CD4-positive, CD25-positive, alpha-beta regulatory T cell (primary cell): ENCODE measurements at places on chromosomes 2 and 18. TPM values are rescaled to one million over a fixed set of nuclear protein-coding genes. Genes with fewer than 3 reads are reported as not detected.

The CMPK2 gene
- polyA plus RNA-seq: 4.0 TPM

GRCh38 chr2:82697231-82697630 is 1761.8 kb downstream of the SUCLG1 start:
- no peaks in the 10 kb centered on the region for H3K36me3 ChIP-seq
- H3K27me3 ChIP-seq: no peaks in the 10 kb centered on the region
- no peak overlapping the region for H3K27ac ChIP-seq
- no peak for DNase-seq
- H3K4me1 ChIP-seq: no peaks in the 10 kb centered on the region

GRCh38 chr2:99509387-99509786 is 19.6 kb upstream of the REV1 start:
- no peaks in the 10 kb centered on the region for H3K4me1 ChIP-seq
- DNase-seq: no peak
- no peak overlapping the region for H3K27ac ChIP-seq
- no peak overlapping the region for H3K4me3 ChIP-seq
- H3K36me3 ChIP-seq: no peaks in the 10 kb centered on the region

DNA sequence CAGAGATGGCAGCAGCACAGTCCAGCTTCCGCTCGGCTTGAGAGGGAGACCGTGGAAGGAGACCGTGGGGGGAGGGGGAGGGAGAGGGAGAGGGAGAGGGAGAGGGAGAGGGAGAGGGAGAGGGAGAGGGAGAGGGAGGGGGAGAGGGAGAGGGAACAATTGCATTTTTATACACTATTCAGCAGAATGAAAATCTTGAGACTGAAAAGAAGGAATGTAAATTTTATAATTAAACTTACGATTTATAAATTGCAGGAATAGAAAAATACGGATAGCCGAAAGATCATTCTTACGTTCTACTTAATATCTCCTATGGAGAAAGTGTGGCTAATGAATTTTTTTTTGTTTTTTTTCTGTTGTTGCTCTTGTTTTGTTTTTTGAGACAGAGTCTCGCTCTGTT is 12.5 kb upstream of the COLEC12 start:
- DNase-seq: no peak
- no peaks in the 10 kb centered on the region for H3K4me1 ChIP-seq
- H3K27ac ChIP-seq: no peak overlapping the region
- H3K36me3 ChIP-seq: no peaks in the 10 kb centered on the region
- H3K27me3 ChIP-seq: no peaks in the 10 kb centered on the region

The ACADL gene
- not detected for polyA plus RNA-seq
